Stimulated activated CD4-positive, alpha-beta T cell treated with anti-CD3 and anti-CD28 coated beads, TNF-alpha, amount 100 ng/mL, for 1 hour (primary cell): ENCODE measurements at places on chromosomes 11 and 22.

DNA sequence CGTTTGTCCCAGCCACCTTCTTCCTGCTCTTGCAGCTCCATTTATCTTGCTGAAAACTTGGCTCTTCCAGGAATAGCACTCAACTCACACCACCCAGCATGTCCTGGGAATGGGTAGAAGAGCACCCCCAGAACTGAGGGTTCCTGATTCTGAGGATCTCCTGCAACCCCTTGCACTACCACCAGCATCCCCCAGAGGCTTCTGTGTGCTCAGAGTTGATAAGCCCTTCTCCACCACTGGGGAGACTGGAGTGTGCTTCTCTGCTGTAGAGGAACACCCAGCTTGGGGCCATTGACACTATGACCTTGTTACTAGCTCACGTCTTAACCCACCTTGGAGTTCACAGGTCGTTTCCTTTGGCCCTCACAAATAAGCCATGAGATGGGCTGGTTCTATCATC lies 121.0 kb downstream of the GRIK4 start:
- DNase-seq, result no peak

- no peak for DNase-seq
Observed at GRCh38 chr11:112731538-112731937, 229.7 kb upstream of the NCAM1 start.

DNA sequence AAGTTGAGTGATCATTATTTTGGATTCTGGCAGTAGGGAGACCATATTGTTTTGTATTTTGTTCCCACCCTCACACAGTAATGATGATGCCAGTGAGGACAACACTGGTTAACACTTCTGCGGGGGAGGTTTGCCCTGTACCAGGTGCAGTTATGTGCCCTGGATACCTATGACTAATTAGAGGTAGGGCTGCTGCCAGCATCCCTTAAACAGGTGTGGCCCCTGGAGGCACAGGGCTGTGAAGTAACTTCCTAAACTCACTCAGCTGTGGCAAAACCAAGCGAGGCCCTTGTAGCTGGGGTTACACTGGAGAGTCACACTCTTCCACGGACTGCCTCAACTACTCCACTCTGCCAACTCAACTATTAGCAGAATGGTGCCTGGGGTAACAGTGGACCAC lies 64.5 kb downstream of the MCM5 start:
- no peak for DNase-seq

GRCh38 chr22:46001426-46002106 lies 24.6 kb upstream of the WNT7B start:
- no peak for DNase-seq

GRCh38 chr22:31871480-31871879 lies 72.9 kb upstream of the YWHAH start:
- no peak for DNase-seq

GRCh38 chr22:19226428-19226827 lies 47.9 kb upstream of the SLC25A1 start:
- DNase-seq, result no peak

- no peak for DNase-seq
Observed at GRCh38 chr11:77636731-77637344, 756 bp downstream of the CLNS1A start.

DNA sequence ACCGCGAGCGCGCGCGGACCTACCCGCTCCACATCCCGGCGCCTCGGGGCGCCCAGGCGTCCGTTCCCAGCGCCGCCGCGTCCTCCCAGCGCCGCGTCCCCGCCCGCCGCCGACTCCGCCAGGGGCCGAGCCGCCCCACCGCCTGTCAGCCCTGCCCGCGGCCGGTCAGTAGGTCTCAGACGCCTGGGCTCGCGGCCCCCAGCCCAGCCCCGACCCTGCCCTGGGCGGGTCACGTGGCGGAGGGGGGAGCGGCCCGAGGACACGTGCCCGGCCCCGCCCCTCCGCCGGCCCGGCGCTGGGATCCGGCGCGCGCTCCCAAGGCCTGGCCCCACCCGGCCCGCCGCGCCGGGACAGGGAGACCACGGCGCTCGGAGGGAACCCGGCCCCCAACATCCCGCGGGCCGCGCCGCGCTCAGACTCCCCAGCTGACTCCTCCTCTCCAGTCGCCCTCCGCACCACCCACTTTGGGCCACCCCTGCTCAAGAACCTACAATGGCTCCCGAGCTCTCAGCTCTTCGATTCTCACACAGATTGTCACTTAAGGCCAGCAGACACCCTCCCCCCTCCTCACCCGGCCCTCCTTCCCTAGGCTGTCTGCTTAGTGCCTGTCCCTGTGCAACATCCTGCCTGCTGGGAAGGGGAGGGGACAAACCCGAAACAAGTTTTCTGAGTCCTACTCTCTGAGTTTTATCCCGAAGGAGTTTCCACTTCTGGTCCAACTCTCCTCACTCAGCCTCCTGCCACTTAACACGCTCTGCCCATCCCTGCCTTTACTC lies at the start of gene RAB3IL1:
Gene RAB3IL1 (minus strand): TSS at position 233 of the 776 bp plus-strand sequence. CDS start 199 bp downstream, at position 34.
- DNase-seq, result no peak

GRCh38 chr11:29816359-29816758 lies 200.5 kb downstream of the KCNA4 start:
- no peak for DNase-seq

GRCh38 chr22:46501701-46502100 lies 35.7 kb downstream of the CELSR1 start:
- DNase-seq, result no peak

DNA sequence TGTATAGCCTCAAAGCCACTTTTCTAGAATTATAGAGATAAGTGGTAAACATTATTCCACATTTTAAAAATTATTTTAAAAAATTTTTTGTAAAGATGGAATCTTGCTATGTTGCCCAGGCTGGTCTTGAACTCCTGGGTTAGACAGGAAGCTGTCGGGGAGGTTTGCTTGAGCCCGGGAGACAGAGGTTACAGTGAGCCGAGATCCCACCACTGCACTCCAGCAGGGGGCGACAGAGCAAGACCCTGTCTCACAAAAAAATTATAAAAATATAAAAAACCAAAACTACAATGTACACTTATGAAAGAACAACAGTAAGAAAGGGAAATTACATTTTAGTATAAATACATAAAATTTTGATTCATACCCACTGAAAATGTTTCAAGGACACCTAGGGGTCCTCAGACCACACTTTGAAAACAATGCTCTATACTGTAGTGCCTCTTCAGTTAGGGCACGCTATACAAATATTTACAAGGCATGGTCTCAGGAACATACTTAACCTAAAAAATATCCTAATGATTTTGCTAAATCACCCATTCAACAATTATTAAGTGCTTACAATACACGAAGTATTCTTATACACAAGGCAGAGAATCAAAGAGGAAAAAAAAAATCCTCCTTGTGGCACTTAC lies 111.2 kb downstream of the MRTFA start:
- DNase-seq, result peak; percentile 70

GRCh38 chr22:41758231-41758630 lies 42.2 kb upstream of the CCDC134 start:
- no peak for DNase-seq

GRCh38 chr11:65920372-65920802 lies 1.2 kb downstream of the DRAP1 start:
- DNase-seq, result no peak

GRCh38 chr11:56911312-56911711 lies 77.4 kb upstream of the OR5AK2 start:
- DNase-seq, result no peak

- DNase-seq, result no peak
Observed at GRCh38 chr11:44620328-44620725, 54.9 kb downstream of the CD82 start.

DNA sequence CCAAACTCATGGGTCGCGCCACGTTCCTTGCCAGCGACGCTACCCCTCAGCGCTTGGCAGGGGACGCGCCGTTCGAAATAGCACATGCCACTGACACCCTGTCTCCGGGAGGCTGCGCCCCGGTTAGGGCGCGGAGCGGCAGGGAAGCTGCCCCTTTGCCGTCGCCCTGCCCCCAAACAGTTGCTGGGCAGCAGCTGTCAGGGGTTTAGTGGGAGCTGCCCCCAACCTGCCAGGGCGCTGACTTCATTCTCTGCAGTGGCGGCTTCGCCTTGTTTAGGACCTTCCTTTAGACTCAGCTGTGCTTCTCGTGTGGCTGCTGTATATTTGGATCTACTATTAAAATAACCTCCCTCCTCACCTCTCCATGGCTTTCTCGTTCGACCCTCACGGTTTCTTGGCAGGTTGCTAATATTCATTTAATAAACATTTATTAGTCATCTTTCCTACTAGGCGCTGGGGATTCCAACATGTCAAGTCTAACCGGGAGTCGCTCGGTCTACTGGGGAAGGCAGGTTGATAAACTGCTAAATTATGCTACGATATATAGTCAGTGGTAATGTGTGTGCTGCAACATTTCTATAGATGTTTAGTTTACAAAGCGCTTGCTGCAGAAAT lies 782 bp downstream of the TMEM109 start:
- DNase-seq, result no peak

DNA sequence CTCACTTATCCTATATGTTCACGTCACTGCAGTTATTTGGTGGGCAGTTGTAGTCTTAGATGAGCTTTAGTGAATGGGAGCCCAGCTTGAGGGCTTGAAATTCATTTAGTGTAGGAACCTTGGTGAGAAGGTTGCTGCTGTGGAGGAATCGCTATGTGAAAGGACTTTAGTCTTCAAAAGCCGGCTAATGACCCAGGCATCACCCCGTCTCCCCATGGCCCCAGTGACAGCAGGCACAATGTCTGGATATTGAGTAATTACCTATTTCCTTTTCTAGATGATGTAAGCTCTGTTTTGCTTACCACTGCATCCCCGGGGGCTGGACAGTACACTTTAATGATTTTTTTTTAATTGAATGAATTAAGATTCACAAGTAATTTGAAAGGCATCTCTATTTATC lies 283.2 kb downstream of the ST3GAL4 start:
- no peak for DNase-seq

DNA sequence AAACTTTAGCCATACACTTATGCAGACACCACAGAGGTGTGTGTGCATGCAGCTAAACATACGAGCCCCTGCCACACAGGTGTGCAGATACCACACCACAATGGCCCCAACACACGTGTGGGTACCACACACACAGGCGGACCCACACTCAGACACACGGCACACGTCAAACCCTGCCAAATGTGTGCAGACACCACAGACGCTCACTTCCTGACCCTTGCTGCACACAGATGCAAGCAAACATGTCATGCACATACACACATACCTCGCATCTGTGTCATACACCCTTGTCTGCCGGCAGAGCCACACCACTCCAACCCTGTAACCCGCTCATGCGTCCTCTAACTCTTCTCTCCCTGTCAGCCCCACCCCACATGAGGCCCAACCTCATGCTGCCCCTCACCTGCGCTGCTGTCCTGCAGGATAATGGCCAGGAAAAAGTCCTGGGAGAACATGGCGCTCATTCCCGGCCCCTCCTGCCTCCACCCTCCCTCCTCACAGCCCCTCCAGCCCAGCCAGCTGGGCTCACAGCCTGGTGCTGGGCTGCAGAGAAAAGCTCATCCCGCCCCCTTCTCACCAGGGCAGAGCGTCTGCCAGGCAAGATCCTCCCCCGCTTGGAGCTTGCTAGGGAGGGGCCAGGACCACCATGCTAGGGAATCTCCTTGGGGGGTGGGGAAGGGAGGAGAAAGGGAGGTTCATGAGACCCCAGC lies 14.2 kb downstream of the SMPD1 start:
- no peak for DNase-seq

GRCh38 chr11:60769811-60770210 lies 13.1 kb downstream of the MS4A15 start:
- no peak for DNase-seq

- no peak for DNase-seq
Observed at GRCh38 chr11:63551889-63552266, 11.3 kb downstream of the PLAAT2 start.

DNA sequence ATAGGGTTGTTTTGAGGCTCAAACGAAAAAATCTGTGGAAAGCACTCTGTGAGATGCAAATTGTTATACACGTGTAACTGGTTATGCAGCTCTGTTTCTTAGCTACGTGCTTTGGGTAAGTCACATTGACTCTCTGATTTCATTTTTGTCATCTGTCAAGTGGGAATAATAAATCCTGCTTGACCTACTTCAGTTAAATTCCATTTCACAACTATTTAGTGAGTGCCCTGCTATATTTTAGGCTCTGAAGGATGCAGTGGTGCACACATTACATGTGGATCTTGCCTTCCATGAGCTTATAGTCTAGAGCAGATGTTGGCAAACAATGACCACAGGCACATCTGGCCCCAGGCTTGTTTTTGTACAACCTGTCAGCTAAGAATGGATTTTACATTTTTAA lies 133.6 kb upstream of the PLET1 start:
- DNase-seq, result no peak

- no peak for DNase-seq
Observed at GRCh38 chr11:122004446-122004845, 111.6 kb downstream of the BLID start.

DNA sequence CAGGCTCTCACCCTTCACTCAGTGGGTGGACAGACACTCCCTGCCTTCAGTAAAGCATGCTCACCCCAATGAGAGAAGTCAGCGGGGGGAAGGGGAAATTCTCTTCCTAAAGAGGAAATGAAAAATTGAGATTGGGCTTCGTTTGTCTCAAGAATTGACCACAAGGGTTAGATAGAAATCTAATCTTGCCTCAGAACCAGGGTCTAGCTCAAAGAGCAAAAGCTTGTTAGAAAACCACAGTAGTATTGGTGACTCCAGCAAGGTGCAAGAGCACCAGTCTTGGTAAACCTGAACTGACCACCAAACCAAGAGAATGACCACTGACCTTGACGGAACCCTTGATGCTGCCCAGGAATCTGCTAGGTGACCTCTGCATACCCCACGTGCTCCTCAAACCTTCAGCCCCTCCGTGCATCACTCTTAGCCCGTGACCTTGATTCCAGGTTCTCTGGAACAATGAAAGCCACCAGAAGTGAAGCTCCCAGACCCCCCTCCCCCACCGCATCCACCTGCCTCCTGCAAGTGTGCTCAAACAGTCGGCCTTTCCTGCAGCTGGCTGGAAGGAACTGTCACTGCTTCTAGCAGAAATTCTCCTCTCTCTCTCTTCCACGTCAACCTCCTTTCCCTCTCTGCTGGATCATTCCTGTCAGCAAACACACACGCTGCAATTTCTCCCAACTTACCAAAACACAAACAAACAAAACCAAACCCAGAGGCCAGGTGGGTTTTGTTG lies 3.1 kb upstream of the TMA7B start:
- no peak for DNase-seq

DNA sequence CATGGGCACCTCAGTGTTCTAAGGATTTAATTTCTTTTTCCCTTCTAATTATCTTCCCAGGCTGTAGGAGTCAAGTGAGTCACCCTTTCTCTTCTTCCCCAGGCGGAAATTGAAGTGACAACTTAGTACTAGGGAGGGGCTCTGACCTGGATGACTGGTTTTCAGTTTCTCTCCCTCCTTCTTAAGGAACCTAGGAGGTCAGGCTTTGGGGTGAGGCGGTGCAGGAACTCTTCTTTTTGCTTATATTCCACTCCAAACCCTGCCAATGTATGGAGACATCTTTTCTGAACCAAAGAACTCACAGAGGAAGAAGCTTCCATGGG lies 12.6 kb downstream of the ZDHHC5 start:
- no peak for DNase-seq

DNA sequence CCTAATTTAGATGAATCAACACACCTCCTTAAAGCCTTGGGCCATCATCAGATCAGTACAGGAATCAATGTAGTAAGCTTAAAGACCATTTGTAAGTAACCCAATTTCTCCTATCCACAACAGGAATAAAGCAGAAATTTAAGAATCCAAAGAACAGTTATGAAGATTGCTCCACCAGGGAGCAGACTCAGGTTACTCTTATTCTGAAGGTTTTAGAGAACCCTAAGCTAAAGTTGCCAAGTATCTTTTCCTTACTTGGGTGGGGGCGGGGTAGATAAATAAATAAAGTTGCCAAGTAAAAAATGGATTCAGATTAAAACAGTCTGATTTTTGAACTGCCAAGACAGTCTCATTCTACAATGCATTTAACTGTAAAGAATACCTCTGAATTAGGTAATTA lies 18.1 kb downstream of the CKAP5 start:
- no peak for DNase-seq
